ENCODE measurements at places on chromosomes 13 and 19.

DNA sequence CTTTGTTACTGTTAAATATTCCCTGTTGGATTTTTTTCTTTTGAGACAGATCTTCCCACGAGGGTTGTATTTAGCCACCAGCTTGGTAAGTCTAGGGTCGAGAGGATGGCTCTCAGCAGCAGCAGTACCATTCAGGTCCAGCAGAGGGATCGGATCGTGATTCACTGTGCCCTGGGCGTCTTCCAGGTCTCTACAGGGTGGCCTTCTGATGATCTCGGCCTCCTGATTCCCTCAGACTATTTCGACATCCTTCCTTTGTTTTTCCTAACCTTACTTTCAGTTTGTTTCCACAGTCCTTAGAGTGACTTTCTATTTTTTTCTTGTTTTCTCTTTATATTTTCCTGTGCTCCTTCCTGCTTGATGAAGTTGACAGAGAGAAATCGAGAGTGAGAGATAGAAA lies 1436.9 kb downstream of the UQCRFS1 start:
- DNase-seq, result no peak

- DNase-seq, result no peak
Observed at GRCh38 chr13:33261387-33262061, 24.0 kb downstream of the STARD13 start.

DNA sequence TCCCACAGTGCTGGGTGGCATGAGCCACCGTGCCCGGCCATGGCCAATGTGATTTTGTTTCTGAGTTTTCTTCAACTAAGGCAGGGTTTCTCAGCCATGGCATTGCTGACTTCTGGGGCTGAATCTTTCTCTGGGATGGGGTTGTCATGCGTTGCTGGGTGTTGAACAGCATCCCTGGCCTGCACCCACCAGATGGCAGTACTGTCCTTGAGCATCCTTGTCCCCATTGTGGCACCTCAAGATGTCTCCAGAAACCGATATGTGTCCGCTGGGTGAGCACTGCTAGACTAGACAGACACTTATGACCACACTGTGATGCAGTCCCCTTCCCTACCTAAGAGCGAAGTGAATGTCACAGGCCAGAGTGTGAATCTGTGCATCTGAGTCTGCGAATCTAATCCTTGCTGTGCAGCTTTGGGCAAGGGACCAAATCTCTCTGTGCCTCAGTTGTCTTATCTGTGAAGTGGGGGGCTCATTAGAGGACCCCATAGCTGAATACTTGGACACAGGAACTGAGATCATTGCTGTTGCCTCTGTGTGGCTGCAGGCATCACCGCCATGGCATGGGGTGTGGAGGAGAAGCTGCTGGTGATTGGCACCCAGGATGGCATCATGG lies 50.3 kb upstream of the SIN3B start:
- DNase-seq, result no peak

GRCh38 chr13:20340759-20341171 lies 108.6 kb upstream of the GJB6 start:
- DNase-seq, result no peak

DNA sequence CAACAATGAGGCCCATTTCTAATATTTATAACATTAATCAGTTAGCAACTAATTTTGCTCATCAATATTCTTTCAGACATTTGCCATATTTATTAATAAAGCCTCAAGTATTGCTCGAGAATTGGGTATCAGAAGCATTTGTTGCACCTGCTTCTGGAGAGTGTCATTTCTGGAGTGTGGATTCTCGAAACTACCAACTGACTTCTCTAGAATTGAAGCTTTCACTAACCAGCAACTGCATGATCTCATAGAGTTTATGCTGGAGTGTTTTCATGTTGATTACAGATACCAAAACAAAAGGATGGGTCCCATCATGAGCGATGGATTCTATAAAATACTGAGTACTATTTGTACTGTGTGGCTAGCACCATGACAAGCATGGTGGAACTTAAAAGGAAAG lies 121.0 kb upstream of the SLC7A1 start:
- no peak for DNase-seq

- DNase-seq, result no peak
Observed at GRCh38 chr19:4369888-4370260, 26.5 kb downstream of the MPND start.

DNA sequence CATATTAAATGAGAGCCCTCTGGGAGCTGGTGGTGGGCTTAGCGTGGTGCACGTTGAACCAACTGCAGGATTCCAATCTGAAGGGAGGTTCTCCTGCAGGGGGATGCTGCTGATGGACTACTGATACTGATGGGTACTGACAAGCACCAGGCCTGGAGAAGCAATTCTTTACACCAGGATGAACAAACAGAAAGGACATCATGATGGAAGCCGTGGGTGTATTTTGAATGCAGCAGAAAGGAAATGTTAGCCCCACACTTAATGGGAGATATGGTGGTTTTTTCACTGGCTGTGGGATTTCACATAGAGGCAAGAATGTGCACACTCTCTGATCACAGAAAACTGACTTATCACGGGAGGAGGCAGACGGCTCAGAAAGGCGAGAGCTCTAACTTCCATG lies 299.7 kb downstream of the TEX29 start:
- no peak for DNase-seq

GRCh38 chr13:74891610-74892009 lies 590.4 kb downstream of the TBC1D4 start:
- DNase-seq, result no peak

DNA sequence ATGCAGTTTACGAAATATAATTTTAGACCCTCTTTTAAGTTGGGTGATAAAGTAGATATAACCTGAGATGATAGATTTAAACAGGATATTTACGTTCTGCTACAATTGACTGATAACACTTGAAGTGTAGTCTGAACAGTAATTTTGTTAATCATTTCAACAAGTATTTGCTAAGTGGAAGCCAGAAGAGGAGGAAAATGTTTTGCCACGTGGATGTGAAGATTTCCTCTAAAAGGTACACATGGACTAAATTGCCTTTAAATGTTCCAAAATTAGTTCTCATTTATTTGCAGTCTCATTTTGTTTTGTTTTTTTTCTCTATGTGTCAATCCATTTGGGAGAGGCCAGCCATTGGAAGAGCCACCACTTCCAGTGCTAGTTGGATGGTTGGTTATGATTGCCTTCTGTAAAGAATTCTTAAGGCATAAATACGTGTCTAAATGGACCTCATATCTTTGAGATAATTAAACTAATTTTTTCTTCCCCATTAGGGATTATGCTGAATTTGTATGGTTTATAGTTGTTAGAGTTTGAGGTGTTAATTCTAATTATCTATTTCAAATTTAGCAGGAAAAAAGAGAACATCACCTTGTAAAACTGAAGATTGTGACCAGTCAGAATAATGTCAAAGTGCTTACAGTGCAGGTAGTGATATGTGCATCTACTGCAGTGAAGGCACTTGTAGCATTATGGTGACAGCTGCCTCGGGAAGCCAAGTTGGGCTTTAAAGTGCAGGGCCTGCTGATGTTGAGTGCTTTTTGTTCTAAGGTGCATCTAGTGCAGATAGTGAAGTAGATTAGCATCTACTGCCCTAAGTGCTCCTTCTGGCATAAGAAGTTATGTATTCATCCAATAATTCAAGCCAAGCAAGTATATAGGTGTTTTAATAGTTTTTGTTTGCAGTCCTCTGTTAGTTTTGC lies 2.8 kb downstream of the MIR17HG start:
- no peak for DNase-seq

- DNase-seq, result no peak
Observed at GRCh38 chr19:48751845-48752495, 471 bp downstream of the FUT1 start.

- no peak for DNase-seq
Observed at GRCh38 chr19:4400135-4400936, at the start of gene SH3GL1. TSS of gene SH3GL1 (minus strand) at chr19:4400547. CDS start at chr19:4400368, 179 bp downstream.

DNA sequence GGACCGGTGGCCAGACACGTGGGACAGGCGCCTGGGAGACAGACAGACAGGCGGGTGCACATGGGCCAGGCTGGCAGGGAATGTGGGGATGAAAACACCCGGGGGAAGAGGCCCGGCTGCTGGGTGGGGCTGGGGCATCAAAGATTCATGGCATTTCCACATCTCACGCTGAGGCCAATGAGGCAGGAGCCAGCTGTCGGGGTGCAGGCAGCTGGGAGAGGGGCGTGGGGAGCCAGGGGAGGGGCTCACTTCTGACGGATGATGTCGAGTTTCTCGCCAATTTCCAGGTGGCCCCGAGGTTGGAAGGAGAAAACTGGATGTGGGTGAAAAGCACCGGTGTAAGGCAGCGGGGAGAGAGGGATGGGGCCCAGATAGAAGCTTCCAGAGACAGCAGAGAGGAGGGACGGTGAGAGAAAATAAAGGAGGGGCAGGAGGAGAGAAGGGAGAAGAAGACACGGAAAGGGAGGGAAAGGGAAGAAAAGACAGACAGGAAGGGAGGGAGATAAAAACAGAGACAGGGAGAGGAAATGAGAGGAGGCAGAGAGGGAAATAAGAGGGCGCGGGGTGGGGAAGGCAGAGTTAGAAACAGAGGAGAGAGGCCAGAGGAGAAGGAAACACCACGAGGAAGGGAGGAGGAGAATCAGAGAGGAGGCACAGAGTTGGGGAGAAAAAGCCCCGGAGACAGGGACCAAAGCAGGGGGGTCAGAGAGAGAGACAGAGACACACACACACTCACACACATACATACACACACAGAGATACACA lies 8.0 kb upstream of the CCER2 start:
- DNase-seq, result no peak

DNA sequence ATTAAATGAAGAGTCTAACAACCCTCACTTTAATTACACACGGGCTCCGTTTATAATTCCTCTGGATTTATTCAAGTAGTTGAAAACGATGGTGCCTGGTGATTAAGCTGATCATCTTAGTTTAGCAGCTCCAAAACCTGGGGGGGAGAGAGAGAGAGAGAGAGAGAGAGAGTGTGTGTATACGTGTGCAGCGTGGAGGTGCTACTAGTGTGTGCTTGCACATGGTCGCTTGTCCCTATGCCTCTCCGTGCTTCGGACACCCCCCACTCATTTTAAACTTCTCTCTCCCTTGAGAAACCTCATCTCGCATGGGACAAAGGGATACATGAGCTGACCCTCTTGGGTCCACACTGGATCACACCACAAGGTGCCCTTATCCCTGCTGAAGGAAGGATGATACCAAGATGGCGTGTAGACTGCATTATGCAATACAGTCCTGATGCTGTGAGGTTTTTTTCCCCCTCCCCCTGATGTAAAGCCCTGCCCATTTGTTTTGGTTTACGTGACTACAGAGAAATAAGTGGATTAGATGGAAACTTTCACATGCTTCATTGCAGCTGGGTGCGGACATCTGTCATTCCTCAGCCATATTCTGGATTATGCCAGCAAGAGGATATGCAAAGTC lies 320.8 kb downstream of the ZNF536 start:
- no peak for DNase-seq

GRCh38 chr13:101572456-101572855 lies 120.0 kb downstream of the ITGBL1 start:
- DNase-seq, result no peak

GRCh38 chr13:27016875-27017274 lies 154.7 kb downstream of the USP12 start:
- DNase-seq, result no peak

- no peak for DNase-seq
Observed at GRCh38 chr19:38172001-38172400, 52.0 kb downstream of the DPF1 start.

GRCh38 chr19:40641281-40641680 lies 40.1 kb downstream of the LTBP4 start:
- no peak for DNase-seq

- DNase-seq, result no peak
Observed at GRCh38 chr19:17866964-17867486, 4.7 kb upstream of the SLC5A5 start.

GRCh38 chr13:97758317-97758716 lies 195.2 kb upstream of the IPO5 start:
- no peak for DNase-seq

DNA sequence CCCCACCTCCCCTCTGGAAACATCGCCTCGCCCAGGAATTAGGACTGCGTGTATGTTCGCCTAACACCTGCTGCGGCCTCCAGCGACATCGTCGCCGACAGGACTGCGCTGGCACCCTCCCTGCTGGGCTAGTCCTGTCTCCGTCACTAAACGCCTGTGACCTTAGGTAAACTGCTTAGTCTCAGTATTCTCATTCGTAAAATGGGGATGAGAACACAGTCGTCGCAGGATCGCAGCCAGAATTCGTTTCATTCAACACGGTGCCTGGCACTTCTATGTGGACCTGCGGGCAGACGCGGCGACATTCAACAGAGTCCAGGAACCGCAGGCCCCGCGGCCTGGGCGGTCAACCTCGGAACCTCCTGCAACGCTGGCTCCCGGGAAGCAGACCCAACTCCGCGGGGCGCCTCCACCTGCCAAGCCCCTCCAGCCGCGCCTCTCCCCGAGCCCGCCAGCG lies 485 bp downstream of the CRYL1 start:
- no peak for DNase-seq

DNA sequence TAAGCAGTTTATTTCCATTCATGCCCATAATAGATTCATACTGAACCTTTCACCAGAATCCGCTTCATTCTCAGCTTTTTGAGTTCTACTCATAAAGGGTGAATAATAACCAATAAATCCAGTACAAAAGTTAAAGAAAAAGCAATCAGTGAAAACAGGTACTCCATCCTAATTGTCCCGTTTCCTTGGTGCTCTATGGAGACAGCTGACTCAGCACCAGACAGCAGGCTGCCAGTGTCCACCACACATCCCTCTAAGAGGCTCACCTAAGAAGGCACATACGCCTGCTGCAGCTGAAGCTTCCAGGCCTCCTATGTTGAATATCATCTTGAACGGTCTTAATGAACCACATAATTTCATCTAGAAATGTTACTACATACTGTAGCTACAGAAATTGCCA lies 27.3 kb downstream of the MYO16 start:
- no peak for DNase-seq

DNA sequence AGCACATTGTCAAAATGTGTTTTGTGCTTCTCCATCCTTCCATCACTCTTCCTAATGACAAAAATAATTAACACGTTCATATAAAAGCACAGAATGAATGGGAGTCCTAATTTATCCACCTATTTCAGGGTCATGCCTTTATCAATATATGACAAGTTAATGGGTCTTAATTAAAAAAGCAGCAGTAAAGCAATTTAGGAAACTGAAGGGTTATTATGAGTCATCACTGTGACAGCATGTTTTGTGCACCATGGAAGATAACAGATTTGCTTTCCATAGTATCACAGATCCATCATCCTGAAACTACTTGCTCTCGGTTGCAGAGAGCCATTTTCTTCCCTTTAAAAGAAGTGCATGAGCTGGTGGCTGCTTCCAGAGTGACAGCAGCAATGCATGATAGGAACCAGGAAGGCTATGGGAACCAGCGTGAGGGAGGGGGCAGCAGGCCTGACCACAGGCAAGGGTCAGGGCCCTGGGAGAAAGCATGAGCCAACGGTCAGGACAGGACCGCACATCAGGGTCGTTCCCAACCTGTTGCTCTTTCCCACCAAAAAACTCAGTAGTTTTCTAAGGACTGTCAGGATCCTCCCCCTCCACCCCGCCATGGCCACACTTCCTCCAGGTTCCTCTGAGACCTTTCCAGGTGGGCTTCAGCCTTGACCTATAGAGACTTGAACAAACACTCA lies 784.1 kb downstream of the UQCRFS1 start:
- no peak for DNase-seq

DNA sequence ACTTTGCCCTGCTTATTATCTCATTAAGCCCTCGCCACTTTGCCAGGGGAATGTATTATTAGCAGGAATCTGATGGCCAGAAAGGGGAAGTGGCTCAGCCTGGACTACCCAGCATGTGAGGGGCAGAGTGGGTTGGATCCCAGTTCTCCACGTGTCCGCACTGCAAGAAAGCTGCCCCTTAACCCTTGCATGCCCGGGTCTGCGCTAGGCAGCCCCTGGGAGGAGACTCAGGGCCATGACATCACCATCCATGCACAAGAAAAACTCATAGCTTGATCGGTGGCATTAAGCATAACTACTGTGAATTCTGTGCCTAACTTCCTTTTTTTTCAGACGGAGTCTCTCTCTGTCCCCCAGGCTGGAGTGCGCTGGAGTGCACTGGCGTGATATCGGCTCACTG lies 8.9 kb downstream of the CACNG8 start:
- DNase-seq, result no peak
